Frontal cortex (tissue), 4 donors: ENCODE measurements at places on chromosomes 16 and 17. TPM values are rescaled to one million over a fixed set of nuclear protein-coding genes. Genes with fewer than 3 reads are reported as not detected.

DNA sequence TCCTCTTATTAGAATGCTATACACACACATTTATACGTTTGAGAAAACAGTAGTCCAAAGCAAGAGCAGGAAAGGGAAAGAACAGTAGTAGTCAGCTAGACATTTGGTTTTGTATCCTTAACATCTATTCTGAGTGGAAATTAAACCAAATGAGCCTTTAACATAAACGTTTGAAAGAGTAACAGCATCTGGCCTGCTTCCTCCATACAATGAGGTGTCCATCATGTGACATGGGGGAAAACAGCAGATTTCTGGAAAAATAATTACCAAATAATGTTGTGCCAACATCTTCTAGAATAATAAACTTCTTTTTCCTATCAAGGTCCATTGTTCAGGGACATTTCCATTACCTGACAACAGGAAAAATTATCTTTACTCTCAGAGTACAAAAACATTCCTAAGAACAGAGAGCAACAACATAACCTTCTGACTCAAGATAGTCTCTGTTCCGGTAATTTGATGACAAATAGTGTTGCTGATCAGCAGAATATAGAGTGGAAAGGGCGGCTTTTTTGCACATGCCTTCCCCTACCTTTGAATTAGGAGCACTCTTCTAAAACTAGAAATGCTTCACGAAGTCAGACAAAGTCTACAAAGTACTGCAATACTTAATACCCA, 20.2 kb downstream of the CYTH1 start:
- no peak for DNase-seq

DNA sequence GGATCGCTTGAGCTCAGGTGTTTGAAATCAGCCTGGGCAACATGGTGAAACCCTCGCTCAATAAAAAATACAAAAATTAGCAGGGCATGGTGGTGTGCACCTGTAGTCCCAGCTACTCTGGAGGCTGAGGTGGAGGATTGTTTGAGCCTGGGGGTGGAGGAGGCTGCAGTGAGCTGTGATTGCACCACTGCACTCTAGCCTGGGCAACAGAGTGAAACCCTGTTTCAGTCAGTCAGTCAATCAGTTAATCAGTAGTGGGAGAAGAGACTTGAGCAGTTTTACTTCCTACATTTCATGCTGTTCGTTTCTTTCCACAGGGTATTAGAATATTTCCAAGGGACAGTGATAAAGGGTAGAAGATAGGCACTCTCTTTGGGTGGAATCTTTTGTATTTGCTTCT, 8.8 kb downstream of the MAP3K3 start:
- DNase-seq: no peak

GRCh38 chr16:9061358-9061813, 30.1 kb upstream of the HAPSTR1 start:
- no peak for DNase-seq

The CDC6 gene
- total RNA-seq: 2.4 TPM

DNA sequence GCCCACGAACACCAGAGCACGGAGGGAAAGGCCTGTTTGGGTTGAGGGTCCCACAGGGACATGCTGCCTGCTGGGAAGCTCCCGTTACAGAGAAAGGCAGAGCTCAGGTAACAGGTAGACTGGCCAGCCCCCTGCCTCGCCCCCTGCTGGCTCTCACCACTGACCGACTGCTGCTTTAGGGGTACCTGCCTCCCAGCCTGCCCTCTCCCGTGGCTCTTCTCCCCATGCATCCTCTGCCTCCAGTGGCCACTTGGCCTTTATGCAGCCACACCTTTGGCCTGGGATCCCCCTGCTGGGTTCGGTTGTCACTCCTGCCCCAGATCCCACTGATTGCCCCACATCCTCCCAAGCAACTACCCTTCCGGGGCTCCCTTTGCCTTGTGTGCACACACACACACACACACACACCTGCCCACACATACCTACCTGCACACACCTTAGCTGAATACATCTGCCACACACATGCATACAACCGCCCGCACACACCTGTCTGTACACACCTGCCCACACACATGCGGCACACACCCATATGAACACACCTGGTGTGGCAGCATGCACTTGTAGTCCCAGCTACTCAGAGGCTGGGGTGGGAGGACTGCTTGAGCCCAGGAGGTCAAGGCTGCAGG, 7.1 kb downstream of the MCRIP1 start:
- DNase-seq: no peak

The TEX19 gene
- not detected for total RNA-seq

The KRT36 gene
- total RNA-seq: not detected

DNA sequence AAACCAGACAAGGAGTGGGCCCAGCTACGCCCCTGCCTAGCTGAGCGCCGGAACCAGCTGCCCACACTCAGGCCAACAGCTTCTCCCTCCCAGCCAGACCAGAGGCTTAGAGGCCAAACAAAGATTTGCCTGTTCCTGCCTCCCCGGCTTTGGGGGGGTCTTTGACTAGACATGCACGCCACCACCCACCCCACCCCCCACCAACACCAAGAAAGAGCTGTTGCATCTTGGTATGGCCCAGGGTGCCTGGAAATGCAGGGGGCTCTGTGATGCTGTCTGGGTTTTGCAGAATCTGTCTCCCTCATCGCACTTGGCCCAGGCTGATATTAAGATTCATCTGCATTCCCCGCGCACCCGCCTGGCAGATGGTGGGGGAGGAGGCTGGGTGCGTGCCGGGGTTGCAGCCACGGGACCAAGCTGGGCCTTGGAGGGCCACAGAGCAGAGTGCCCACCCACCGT, 1.3 kb upstream of the NXPH3 start:
- DNase-seq: peak; percentile 65

The SPNS2 gene
- total RNA-seq: 11.0 TPM

- no peak for DNase-seq
Observed at GRCh38 chr16:79811541-79811940, 211.0 kb upstream of the MAF start.

- no peak for DNase-seq
Observed at GRCh38 chr17:40427002-40427491, 9.4 kb upstream of the TOP2A start.

DNA sequence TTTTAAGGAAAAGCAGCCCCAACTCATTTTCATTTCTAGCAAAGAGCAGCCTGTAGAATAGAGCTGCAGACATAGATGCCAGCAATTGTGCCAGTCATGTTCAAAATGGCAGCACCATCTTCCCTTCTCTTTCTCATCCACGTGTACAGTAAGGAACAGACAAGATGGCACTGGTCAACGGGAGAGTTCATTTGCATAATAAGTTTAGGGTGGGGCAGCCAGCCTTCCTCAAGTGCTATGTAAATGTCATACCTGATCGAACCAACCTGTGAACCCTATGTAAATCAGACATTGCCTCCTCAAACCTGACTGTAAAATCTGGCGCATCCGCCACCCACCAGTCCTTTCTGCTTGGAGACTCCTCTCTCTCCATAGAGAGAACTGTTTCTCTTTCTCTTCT, 150.0 kb upstream of the CDH13 start:
- no peak for DNase-seq

The ANKFN1 gene
- 2.4 TPM for total RNA-seq

DNA sequence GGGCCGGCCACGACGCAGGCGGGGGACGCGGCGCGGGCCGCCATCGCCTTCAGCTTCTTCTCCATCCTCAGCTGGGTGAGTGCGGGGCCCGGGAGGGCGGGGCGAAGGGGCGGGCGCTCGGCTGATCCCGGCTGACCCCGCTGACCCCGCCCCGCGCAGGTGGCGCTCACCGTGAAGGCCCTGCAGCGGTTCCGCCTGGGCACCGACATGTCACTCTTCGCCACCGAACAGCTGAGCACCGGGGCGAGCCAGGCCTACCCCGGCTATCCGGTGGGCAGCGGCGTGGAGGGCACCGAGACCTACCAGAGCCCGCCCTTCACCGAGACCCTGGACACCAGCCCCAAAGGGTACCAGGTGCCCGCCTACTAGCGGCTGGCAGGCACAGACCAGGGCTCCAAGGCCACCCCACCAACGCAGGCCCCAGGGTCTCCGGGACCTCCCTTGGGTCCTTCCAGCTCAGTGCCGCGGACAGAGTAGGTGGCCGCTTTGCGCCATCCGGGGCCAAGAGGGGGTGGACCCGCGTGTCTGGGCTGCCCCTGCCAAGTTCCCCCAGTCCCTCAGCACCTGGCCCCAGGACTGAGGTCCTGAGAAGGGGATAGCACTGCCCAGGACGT, 3.0 kb downstream of the SYNGR3 start:
- DNase-seq: no peak

The LRRC36 gene
- total RNA-seq: 2.4 TPM

DNA sequence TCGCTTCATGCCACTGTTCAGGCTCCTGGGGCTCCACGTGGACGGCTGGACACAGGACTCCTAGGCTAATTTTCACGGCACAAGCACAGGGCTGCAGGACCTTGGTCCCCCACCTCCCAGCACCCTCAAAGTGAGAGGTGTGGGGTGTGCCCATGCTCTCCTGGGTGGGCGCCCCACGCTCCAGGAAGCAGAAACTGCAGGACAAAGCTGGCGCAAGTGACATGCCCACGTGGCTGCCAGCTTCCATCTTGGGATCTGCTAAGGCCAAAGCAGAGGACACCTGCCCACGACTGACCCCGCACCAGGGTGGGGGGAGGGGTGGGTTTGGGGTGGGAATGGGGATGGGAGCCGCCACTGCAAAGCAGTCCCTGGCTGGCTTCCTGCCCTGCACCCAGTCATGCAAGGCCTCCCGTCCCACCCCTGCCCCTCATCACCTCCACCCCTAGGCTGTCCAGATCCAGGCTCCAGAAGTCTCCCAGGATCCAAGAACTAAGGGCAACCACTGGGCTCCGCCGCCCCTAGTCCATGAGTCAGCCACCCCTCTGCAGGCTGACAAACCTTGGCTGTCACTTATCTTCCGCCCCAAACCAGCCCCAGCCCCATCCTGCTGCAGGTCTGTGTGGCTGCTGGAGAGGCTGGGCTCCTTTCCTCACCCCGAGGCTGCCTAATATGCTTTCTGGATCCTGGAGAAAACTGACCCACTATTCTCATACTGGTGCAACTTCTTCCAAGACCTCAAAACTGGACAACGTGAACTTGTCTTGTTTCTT, 11.1 kb downstream of the USP6 start:
- DNase-seq: no peak

DNA sequence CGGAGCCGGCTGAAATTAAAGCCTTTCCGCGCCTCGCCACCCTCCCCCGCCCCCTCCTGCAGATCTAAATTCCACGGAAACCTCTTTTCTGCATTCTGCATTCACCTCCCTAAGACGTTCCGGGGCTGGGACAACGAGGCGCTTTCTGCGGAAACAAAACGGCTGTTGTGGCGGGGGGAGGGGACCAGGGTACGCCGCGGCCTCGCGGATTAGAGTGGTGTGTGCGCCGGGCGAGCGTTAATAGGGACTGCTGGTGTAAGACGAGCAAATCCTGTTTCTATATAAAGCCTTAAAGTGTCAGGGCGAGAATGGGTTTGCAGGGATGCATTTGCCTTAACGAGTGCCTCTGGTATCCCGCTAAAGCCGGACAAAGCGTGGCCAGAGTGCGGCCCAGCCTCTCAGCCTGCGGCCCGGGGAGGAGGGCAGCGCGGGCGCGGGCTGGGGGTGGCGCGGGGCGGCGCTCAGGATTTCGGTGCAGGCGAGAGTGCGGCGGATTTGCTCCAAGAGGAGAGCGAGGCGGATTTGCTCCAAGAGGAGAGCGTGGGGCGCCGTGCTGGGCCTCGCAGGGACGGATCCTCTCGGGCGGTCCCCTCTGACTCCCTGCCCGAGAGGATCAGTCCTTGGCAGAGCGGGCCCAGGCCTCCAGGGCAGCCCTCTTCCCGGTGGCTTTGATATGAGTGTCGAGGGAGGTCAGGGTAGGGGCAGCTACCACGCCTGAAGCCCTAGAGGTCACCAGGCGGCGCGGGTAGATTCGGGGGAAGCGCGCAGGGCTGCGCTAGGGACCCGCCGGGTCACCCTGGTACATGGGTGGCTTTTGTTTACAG, 5.1 kb downstream of the BAHCC1 start:
- no peak for DNase-seq

DNA sequence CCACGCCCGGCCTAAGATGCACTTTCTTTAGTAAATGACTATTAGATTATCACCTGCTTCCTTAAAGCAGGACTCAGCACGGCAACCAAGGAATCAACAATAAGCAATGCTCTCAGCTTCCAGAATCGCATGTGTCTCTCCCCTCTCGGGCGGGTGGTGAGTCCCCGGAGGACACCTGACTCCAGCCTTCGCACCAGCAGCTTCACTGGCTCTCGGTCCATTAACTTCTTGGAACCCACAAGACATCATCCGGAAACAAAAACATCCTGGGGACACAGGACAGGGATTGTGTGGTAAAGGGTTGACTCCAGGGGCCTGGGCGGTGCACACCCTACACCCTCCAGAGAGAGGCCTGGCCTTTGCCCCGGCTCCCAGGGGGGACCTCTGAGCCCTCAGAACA, 22.7 kb downstream of the UTS2R start:
- DNase-seq: no peak

GRCh38 chr17:70089513-70090148, 14.6 kb downstream of the KCNJ16 start:
- DNase-seq: no peak

The TBC1D3G gene
- not detected for total RNA-seq

DNA sequence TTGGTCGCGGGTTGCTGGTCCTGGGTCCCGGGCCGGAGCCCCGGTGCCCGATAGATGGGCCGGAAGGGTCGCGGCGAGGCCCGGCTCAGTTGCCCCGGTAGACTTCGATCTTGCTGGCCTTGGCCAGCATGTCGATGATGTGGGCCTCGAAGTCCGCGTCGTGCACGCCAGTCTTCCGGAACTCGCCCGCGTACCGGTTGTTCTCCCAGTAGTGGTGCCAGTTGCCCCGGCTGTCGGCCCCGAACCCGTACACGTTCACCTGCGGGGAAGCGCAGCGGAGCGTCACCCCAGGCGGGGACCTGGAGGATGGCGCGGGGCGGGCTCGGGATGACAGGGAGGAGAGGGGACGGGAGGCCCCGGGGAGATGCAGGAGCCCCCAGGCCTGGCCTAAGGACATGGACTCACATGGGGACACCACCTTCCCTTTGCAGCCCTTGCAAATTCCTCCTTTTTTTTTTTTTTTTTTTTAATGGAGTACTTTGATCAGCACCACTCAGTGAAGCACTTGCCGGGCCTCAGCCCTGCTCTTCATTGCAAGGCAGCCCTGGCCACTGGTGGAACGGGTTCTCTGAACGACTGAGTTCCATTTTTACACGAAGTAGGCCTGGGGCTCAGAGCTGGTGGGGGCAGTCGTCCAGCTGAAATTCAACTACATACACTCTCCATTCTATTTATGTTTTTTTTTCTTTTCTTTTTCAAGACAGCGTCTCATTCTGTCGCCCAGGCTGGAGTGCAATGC, 35.1 kb downstream of the DDX19A start:
- DNase-seq: no peak
